ENCODE measurements at places on chromosomes 5 and 9.
A peak's percentile ranks its signal among the peaks of the same experiment; 100 is the strongest.

GRCh38 chr5:159915904-159916840 is at the start of gene ADRA1B:
TSS of gene ADRA1B (plus strand) at chr5:159916482. CDS start at chr5:159916906, 424 bp downstream.
- DNase-seq, result peak; percentile 41

DNA sequence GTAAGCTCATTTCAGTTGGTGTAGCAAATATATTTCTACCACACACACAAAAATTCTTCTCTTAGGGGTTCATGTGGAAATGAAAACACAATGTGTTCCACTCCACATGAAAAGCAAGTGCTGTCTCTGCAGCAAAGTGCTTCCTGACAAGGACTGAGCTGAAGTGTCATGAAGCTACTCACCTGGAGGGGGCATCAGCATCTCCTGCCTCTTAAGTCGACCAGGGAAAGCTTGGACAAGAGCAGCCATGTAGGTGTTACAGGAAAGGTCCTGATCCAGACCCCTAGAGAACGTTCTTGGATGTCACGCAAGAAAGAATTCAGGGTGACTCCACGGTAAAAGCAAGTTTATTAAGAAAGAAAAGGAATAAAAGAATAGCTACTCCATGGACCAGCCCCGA is 62.8 kb downstream of the SV2C start:
- no peak for DNase-seq

DNA sequence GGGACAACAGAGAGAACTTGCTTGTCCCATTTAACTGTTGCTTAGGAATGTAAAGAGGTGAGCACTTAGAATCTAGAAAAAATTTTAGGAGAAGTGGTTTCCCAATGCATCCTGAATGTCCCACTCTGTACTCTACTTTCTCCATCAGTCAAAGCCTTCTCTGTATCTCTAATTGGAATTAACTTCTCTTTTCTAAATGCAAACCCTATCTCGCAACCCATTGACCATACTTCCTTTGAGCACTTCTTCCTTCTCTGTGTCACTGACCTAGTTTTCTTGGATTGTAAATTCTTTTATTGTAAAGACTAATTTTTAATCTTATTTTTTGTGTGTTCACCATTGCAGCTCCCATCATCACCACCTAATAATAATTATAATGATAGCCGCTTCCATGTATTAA is 33.3 kb downstream of the ADRB2 start:
- DNase-seq, result no peak

GRCh38 chr5:2105141-2105540 is 222.4 kb upstream of the IRX4 start:
- no peak for DNase-seq

DNA sequence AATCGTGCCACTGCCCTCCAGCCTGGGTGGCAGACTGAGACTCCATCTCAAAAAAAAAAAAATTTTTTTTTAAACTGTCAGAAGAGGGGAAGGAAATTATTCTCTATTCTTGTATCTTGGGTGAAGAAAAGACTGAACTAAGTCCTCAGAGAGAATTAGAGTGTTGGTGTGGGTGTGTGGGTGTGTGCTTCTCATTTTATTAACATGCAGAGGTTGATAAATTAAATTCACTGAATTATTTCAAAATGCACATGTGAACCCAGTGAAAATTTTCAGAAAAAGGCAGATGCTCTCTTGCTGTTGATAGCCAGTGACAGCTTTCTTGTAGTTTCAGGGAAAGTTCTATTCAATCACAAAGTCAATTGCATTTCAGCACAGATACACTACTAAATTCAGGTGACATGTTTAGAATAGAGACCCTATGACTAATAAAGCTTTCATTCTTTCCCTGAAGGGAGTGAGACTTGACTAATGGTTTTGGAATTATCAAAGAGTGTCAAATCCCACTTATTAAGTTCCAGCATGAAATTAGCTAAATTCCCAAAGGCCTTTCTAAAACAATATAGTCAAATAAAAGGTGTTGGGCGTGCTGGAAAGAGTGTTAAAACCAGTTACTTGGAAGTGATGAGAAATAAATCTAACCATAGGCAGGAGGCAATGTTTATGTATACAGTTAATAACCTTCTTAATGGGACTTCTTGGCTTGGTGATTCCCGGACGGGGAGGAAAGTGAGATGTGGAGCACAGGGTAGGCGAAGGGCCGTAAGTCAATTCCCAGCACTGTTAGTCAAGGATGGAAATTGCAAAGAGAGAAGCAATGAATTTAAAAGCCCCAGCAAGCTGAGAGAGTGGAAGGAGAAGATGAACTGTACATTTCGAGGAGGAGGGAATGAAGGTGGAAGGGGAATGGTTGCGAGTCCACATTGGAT is 103.2 kb upstream of the SPATA31D4 start:
- DNase-seq, result no peak

DNA sequence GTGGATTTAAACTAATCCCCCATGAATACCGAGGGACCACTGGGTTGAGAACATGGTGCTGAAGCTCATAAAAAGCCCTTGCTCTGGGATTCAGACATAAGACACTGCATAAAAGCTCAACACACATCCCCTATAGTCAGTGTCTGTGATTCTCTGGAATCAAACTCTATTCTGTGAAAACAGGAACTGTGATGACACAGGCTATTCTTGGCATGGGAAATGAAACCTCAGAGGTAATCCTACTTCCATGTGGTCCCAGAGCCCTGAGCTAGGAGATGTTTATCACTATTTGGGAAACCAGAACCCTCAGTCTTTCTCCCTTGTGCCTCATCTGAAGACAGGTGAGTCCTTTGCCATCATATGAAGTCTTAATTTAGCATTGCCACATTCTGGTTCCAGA is 135.4 kb upstream of the PRSS3 start:
- DNase-seq, result no peak

DNA sequence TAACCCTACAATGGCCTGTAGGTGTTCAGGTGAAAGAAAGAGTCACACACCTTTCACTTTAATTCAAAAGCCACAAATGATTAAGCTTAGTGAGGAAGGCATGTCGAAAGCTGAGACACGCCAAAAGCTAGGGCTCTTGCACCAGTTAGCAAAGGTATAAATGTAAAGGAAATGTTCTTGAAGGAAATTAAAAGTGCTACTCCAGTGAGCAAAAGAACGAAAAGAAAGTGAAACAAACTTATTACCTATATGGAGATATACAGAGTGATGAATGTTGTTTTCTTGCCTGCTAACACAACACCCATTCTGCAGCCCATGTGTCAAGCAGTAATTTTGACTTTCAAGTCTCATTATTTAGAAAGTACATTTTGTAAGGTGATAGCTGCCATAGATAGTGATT is 254.2 kb upstream of the SLC24A2 start:
- DNase-seq, result no peak

- peak; percentile 89 for DNase-seq
Measured at GRCh38 chr9:133135146-133135745, 14.2 kb upstream of the RALGDS start.

DNA sequence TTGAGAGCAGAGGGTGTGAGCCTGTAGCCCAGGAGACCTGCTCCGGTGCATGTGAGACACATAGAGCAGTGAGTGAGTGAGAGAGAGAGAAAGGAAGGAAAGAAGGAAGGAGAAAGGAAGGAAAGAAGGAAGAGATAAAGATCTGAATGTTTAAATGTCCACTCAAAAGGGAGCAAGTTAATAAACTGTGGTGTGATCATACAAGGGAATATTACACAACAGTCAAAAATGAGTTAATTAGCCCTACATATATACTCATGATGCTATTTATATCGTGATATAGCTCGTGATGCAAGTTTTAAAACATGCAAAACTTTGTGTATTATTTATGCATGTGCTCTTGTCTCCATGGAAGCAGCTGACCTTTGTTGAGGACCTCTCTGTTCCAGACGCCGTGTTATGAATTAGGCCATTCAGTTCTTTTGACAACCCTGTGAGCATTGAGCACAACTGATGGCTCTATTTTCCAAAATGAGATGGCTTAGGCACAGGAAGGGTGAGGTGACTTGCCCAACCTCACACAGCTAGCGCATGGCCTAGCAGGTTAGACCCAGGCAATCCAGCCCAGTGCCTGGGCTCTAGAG is 70.6 kb downstream of the HMCN2 start:
- no peak for DNase-seq

DNA sequence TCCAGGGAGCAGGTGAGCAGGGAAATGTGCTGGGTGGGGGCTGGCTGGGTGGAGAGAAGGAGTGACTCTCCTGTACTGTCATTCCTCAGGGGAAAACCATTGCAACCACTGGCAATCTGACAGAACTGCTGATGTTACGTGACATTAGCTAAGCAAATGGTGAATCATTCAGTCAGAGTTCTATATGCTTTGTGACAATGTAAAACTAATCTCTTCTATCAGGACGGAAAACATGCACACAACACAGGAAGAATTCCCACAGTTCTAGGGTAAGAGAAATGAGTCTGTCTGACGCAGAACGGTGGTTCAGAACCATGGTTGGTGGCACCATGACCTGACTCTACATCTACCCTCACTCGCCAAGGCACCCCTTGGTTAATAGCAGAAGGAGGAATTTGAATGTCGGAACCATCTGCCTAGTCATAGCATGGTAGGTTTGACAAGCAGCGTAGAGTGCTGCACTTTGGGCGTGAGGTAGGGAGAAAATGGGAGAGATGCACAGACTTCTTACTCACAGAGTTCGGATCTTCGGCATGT is 243.6 kb upstream of the PANK3 start:
- no peak for DNase-seq

DNA sequence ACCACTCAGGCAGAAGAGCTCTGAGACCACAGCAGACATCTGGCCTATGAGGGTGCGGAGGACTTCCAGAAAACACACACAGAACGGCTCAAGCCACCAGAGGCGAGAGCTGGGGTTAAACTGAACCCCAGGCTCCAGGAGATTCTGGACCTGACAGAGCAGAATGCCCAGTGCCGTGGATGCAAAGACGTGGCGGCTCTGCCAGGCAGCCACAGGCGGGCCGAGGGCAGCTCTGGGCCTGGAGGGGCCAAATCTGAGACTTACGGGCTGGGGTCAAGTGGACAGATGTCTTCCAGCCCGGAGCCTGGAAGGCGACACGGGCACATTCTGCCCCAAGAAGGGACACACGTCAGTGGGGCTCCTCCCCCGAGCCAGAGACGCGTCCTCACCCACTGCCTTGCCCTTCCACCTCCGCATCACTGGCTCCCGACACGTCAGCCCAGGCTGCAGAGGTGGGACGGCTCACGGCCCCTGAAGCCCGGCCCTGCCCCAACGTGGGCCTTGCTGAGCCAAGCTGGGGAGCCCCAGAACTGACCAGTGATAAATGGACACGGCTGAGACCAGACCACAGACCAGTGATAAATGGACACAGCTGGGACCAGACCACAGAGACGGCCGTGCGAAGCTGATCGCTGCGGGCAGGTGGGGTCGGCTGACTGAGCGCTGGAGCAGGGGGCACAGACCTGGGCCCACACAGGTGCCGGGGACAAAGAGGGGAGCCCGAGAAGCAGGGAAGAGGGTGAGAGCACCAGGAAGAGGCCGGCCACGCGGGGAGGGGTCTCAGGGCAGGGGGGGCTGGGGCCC is 40.9 kb upstream of the NSMF start:
- DNase-seq, result no peak

- DNase-seq, result no peak
Measured at GRCh38 chr5:148922606-148923005, 96.2 kb downstream of the ADRB2 start.

GRCh38 chr5:53552561-53552960 is 7.9 kb upstream of the NDUFS4 start:
- DNase-seq, result no peak

- DNase-seq, result no peak
Measured at GRCh38 chr5:11504065-11504885, 400.0 kb downstream of the CTNND2 start.

- DNase-seq, result no peak
Measured at GRCh38 chr9:137333016-137333671, 31.1 kb upstream of the NRARP start.

DNA sequence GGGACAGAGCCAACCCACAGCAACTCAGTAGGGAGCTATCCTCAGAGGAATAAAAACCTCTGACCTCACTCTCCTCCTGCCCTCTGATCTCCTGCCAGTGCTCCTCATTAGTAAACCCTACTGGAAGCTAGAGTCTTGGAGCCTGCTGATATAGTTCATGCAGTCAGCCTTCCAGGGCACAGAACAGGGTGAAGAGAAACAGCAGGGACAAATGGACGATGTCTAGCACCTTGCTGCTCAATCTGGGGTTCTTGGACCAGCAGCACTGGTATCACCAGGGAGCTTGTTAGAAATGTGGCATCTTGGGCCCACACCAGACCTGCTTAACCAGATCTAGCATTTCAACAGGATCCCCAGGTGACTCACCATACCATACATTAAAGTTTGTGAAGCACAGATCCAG is 5.5 kb upstream of the GALNT12 start:
- no peak for DNase-seq

DNA sequence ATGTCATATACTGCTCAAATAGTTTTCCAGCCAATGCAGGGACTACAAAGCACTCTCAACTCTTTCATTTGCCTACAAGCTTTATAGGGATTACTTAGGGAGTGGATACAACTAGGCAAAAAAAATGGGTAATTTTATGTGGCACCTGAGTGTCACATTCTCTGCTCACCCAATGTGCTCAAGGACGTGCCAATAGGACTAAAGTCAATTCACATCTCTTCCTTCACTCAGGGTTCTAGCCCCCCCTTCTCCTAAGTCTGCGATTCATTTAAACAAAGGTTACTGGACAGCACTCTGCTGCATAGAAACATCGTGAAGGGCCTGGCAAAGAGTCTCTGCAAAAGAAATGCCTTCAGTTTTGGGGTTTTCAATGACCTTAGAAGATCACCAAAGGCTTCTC is 142.3 kb downstream of the TSSK1B start:
- DNase-seq, result no peak

GRCh38 chr9:136403915-136404800 is 4.2 kb upstream of the SNAPC4 start:
- no peak for DNase-seq

- no peak for DNase-seq
Measured at GRCh38 chr5:126410623-126411022, 12.6 kb upstream of the GRAMD2B start.

DNA sequence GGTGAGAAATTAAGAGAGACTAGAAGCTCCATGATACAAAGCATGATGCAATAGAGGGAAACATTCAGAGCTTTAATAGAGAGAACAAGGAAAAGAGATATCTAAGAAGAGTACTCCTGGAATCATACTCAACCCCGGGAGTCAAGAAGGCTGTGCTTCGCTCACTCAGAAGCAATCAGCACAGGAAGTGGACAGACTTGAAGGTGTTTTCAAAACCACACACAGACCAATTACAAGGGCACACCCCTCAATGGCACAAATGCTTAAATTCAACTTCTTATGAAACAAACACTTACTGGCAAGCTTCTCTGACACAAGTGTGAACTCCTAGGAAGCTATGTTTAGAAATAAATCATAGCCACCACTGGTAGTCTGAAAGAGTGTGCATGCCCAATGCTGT is 462.3 kb downstream of the GABRG2 start:
- DNase-seq, result no peak

GRCh38 chr9:21696411-21696871 is 106.0 kb upstream of the MTAP start:
- no peak for DNase-seq

- no peak for DNase-seq
Measured at GRCh38 chr5:73663161-73663859, 37.3 kb downstream of the ARHGEF28 start.

GRCh38 chr5:5342784-5343183 is 79.7 kb upstream of the ICE1 start:
- no peak for DNase-seq

GRCh38 chr9:111601237-111602018 is 2.0 kb upstream of the PTGR1 start:
- DNase-seq, result no peak

- DNase-seq, result no peak
Measured at GRCh38 chr5:34735491-34736426, 79.6 kb downstream of the RAI14 start.

Measured in NCI-H1092 treated with DMSO at 0.1 percent for 48 hours (cell line).